ENCODE measurements at places on chromosomes 1 and 21.

DNA sequence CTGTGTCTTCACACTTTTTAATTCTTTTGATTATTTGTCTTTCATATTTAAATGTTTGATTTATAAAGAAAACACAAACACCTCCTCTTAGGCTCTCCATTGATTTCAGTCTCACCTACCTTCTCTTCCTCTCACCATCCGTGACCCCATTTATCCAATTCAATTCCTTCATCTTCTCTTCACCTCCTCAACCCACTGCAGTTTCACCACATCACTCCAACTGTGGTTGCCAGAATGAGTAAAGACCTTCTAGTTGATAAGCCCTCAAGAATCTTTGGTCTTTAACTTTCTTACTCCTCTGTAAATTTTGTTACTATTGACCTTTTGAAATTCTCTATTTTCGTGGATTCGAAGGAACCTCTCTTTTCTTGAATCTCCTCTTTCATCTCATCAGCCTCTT lies 260.7 kb downstream of the CHRM3 start:
- DNase-seq: no peak

- DNase-seq: no peak
Measured at GRCh38 chr1:117681093-117681900, 75.4 kb downstream of the TENT5C start.

DNA sequence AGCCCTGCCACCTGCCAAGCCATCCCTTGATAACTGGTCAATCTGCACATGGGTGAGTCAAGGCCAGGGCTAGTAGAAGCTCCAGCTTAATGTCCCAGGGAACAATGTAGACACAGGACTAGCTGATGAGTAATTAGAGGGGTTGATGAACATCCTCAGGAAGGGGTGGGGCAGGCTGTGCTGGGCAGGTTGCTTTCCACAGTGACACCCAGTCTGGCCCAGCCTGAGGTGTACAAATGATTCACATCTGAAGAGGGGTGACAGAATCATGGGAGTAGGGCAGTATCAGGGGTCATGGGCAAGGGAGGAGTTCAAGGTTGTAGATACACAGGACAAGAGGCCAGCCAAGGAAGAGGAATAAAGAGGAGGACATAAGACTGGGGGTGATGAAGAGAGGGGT lies 4.3 kb downstream of the LPAR3 start:
- DNase-seq: no peak

- no peak for DNase-seq
Measured at GRCh38 chr21:26225046-26225445, 54.5 kb upstream of the APP start.

- DNase-seq: no peak
Measured at GRCh38 chr21:33871171-33871570, 44.4 kb downstream of the ATP5PO start.

DNA sequence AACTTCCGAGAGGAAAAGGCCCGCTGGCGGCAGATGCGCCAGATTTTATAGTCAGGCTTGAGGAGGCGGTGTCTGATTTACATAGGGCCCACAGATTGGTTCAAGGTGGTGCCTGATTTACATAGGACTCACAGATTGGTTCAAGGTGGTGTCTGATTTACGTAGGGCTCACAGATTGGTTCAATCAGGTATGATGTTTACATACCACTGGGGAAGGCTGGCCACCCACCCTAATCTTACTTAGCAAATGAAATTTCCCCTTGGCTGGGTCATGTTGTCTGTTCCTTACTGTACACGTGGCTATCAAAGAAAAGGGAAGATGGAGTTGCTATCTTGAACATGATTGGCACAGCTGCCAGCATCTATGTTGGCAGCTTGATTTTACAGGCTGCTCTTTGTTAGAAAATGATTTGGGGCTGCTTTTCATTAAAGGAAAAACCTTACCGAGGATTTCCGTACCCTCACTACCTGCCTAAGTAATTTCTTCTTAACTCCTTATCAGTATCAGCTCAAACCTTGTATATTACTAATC lies 96.3 kb downstream of the SETD4 start:
- no peak for DNase-seq

DNA sequence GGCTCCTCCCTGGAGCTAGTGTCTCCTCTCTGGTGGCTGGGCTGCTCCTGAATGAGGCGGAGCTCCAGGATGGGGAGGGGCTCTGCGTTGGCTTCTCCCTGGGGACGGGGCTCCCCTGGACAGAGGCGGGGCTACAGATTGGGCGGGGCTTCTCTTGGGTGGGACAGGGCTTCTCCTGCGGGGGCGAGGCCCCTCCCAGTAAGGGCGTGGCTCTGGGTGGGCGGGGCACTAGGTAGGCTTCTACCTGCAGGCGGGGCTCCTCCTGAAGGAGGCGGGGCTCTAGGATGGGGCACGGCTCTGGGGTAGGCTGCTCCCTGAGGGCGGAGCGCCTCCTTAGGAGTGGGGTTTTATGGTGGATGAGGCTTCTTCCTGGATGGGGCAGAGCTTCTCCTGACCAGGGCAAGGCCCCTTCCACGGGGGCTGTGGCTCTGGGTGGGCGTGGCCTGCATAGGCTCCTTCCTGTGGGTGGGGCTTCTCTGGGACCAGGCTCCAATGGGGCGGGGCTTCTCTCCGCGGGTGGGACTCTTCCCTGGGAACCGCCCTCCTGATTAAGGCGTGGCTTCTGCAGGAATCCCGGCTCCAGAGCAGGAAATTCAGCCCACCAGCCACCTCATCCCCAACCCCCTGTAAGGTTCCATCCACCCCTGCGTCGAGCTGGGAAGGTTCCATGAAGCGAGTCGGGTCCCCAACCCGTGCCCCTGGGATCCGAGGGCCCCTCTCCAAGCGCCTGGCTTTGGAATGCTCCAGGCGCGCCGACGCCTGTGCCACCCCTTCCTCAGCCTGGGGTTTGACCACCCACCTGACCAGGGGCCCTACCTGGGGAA lies 22.7 kb upstream of the ARF1 start:
- DNase-seq: peak; percentile 33

Measured in stimulated activated CD4-positive, alpha-beta T cell treated with anti-CD3 and anti-CD28 coated beads, Interleukin-1b, Interleukin-23, amount 100 ng/mL, for 1 hour (primary cell).